ENCODE measurements at places on chromosomes 6 and 20.
A peak's percentile ranks its signal among the peaks of the same experiment; 100 is the strongest.

DNA sequence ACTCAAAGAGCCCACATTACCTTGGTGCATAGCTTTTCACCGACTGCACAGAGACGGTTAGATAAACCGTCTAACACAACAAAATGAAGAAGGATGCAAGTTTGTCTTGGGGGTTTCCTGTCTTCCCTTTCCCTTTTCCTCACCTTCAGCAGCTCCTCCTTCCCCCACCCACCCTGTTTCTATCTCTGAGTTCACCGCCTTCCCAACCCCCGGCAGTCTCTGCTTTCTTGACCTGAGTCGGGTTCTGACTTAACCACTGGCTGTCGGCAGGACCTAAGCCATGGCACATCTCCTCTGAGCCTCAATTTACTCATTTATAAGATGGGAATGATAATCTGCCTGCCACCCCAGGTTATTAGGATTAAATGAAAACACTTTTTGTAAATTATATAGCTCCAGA lies 25.8 kb upstream of the CNKSR3 start:
- DNase-seq, result no peak
- H3K4me1 ChIP-seq, result peaks cover 18% of the 10 kb centered on the region
- H3K27ac ChIP-seq, result no peak overlapping the region
- no peaks in the 10 kb centered on the region for H3K36me3 ChIP-seq
- peaks cover 1% of the 10 kb centered on the region for H3K27me3 ChIP-seq

DNA sequence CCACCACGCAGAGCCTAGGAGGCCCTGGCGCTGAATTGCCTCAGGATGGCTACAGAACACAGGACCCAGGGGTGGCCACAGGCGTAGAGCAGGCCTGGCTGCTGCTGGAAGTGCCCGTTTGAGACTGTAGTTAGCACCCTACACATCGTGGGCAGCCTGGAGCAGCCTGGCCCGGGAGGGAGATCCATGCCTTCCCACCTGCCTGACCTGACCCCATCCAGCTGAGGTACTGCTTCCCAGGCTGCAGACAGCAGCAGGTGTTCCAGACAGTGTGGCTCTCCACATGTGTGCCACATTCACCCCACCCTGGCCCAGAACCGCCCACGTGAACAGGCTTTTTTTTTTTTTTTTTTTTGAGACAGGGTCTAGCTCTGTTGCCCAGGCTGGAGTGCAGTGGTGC lies 20.9 kb upstream of the MAP1LC3A start:
- H3K27ac ChIP-seq, result no peak overlapping the region
- H3K27me3 ChIP-seq, result peaks cover 7% of the 10 kb centered on the region
- no peak for DNase-seq
- no peak overlapping the region for H3K4me3 ChIP-seq

DNA sequence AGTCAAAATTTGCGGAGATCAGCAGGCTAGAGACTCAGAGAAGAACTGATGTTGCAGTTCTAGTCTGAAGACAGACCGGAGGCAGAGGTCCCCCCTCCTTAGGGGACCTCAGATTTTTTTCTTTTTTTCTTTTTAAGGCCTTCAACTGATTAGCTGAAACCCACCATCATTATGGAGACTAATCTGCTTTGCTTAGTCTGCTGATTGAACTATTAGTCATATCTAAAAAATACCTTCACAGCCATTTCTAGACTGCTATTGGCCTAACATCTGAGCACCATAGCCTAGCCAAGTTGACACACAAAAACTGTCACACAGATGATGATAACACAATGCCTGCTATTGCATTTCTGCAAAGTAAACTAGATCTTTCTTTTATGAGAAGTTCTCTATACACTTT lies 141.1 kb upstream of the TNFAIP3 start:
- H3K4me3 ChIP-seq, result no peak overlapping the region
- DNase-seq, result no peak
- H3K4me1 ChIP-seq, result peaks cover 3% of the 10 kb centered on the region
- H3K36me3 ChIP-seq, result no peaks in the 10 kb centered on the region
- no peak overlapping the region for H3K27ac ChIP-seq
- H3K27me3 ChIP-seq, result no peaks in the 10 kb centered on the region

DNA sequence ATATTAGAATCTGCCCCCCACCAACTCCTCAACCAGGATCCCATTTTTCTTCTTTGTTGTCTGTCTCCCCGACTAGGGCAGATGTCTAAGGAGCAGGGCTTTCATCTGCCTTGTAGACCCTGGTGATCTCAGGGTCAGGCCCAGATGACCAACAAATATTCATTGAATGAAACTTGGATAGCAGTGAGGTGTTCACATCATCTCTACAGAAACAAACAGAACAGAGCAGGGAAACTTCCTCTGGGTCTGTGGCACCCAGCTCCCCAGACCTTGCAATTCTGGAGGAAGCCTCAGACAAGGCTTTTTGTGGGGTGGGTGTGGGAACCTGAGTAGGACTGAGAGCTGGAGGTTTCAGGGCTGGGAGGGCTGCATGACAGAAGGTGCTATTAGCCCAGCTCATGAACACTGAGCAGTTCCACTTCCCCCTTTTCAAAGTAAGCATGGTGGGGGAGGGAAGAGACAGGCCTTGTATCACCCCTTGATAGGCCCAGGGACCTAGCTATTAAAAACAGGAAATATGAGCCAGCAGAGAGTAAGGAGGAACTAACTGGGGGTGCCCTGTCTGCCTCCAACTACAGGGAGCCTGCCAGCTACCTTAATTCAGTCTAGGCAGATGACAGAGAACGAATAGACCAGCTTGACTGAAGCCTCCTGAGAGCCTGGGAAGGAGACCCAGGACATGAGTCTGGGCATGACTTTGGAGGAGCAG lies 37.3 kb upstream of the TOP1 start:
- H3K27me3 ChIP-seq, result peaks cover 5% of the 10 kb centered on the region
- H3K36me3 ChIP-seq, result no peaks in the 10 kb centered on the region
- DNase-seq, result no peak
- H3K4me3 ChIP-seq, result peak overlapping the region; percentile 10
- peak overlapping the region; percentile 78 for H3K27ac ChIP-seq

DNA sequence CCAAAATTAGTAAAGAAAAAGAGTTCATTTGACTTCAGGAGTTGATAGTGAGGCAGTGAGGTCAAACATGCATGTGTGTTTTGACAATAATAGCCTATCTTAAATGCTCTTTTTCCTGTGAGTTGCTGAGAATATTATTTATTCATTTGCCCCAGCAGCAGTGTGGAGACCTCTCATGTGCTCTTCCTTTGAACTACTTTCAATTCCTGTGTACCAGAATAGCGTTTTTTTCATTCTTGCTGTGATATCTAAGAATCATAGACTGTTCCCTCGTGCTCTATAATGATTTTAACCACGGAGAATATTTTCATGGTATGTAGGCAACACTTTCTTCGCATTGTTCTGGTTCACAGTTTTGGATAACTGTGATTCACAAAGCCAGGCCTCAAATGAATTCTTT lies 5.2 kb downstream of the CDYL start:
- no peak overlapping the region for H3K27ac ChIP-seq
- peaks cover 17% of the 10 kb centered on the region for H3K36me3 ChIP-seq
- no peak overlapping the region for H3K4me3 ChIP-seq
- H3K4me1 ChIP-seq, result peaks cover 11% of the 10 kb centered on the region
- H3K27me3 ChIP-seq, result peaks cover 6% of the 10 kb centered on the region
- no peak for DNase-seq

- H3K4me3 ChIP-seq, result peak overlapping the region; percentile 28
- H3K27ac ChIP-seq, result no peak overlapping the region
- H3K4me1 ChIP-seq, result peaks cover 17% of the 10 kb centered on the region
- H3K27me3 ChIP-seq, result peaks cover 3% of the 10 kb centered on the region
- no peak for DNase-seq
- no peaks in the 10 kb centered on the region for H3K36me3 ChIP-seq
These were observed 3.5 kb downstream of the SCAF8 start for GRCh38 chr6:154736618-154737259.

DNA sequence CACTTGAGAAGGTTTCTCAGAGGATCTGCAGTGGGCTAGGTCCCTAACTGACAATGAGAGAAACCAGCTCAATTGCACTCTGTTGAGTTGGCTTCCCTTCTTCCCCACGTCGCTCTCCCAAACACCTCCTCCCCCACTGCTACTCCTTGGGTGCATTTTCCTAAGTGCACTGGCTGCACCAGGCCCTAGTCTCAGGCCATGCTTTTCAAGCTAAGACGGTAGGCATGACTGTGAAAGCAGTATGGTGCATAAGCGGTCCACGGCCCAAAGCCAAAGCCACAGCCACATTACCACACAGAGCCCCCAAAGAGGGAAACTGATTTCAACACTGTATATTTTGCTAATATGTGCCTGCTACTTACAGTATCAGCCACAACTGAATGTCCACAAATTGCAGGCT lies 62.1 kb upstream of the RBM24 start:
- H3K4me3 ChIP-seq, result no peak overlapping the region
- peaks cover 3% of the 10 kb centered on the region for H3K36me3 ChIP-seq
- no peaks in the 10 kb centered on the region for H3K27me3 ChIP-seq
- no peak for DNase-seq
- no peaks in the 10 kb centered on the region for H3K4me1 ChIP-seq

DNA sequence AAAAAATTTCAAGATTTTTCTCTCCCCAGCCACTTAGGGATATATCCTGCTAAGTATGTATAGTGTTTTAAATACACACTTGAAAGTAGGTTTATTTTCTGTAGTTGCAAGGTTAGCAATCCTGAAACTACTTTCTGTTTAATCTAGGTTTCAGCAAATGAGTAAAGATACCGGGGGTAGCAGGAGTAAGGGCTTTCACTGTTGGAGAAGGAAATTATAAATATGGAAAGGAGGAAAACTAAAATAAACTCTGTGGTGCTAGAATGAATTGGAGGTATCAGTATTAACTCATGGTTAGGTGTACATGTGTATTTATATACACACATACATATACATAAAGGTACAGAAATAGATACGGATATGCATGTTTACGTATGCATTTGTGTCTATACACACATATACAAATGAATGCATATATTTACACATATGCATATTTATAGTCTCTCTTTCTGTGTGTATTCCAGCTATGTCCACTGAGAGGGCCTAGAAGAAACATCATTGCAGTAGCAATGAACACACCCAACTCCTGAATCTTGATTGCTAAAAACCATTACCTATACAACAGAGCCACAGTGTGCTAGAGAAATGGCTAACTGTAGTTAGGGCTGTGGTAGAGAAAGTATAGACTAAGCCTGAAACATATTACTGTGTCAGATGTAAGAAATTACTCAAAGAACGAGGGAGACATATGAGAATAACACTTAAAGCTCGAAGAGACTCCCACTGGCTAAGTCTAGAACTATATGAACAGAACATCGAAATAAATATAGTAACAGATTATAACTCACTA lies 95.9 kb upstream of the EMILIN3 start:
- H3K4me1 ChIP-seq, result no peaks in the 10 kb centered on the region
- H3K27ac ChIP-seq, result no peak overlapping the region
- peaks cover 27% of the 10 kb centered on the region for H3K36me3 ChIP-seq
- H3K4me3 ChIP-seq, result no peak overlapping the region
- no peak for DNase-seq

GRCh38 chr6:155450240-155450581 lies 5.4 kb downstream of the NOX3 start:
- H3K27ac ChIP-seq, result no peak overlapping the region
- no peaks in the 10 kb centered on the region for H3K27me3 ChIP-seq
- H3K4me3 ChIP-seq, result no peak overlapping the region
- no peak for DNase-seq

DNA sequence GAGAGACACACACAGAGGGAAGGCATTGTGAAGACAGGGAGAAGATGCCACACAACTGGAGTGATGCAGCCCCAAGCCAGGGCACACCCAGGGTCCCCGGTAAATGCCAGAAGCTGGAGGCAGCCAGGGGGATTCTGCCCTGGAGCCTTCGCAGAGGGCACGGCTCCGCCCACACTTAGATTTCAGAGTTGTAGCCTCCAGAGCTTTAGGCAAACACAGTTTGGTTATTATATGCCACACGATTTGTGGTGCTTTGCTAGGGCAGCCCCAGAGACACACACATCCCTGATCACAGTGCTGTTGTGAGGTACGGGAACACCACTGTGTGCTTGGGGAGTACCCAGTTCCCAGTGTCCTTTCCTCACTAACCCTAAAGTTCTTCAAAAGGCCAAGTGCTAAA lies 280.6 kb downstream of the SMOC2 start:
- peaks cover 9% of the 10 kb centered on the region for H3K36me3 ChIP-seq
- no peaks in the 10 kb centered on the region for H3K4me1 ChIP-seq
- no peak overlapping the region for H3K27ac ChIP-seq
- DNase-seq, result no peak
- H3K27me3 ChIP-seq, result peaks cover 1% of the 10 kb centered on the region

DNA sequence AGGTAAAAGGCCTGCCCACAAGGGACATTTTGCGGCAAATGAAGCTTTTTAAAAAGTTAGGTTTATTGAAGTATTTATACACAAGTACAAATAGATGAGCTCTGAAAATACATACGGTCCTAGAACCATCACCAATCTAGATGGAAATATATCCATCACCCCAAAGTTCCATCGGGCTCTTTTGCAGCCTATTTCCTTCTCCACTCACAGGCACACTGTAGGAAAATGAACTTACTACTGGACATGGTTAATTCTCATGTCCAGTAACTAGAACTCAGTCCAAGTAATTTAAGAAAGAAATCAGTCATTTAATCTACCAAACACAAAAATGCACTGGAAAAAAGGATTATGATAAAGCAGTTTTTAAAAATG lies 6.2 kb downstream of the PCNA start:
- H3K36me3 ChIP-seq, result no peaks in the 10 kb centered on the region
- no peak for DNase-seq
- no peaks in the 10 kb centered on the region for H3K27me3 ChIP-seq
- peak overlapping the region; percentile 76 for H3K27ac ChIP-seq

DNA sequence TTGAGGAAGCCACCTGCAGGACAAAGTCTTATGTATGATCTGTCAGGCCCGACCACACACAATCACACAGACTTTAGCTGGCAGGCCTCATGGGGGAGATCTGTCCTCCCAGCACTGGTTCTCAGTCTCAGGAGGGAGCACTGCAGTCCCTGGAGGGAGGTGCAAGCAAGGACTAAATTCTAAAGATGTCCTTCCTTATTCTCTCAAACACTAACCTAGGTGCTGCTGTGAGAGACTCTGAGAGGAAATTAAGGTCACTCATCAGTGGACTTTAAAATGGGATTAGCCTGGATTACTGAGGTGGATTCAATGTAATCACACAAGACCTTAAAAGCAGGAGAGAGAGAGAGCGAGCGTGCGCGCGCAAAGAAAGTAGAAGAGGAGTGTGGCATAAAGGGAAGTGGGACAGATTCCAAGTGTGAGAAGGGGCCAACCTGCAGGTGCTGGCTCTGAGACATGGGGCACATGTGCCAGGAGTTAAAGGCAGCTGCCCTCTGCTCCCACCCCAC lies 14.3 kb downstream of the GLO1 start:
- no peaks in the 10 kb centered on the region for H3K36me3 ChIP-seq
- peaks cover 9% of the 10 kb centered on the region for H3K4me1 ChIP-seq
- DNase-seq, result peak; percentile 17
- H3K27me3 ChIP-seq, result no peaks in the 10 kb centered on the region

GRCh38 chr6:107443608-107444267 lies 15.6 kb downstream of the PDSS2 start:
- no peak overlapping the region for H3K4me3 ChIP-seq
- no peak for DNase-seq
- no peaks in the 10 kb centered on the region for H3K4me1 ChIP-seq
- no peak overlapping the region for H3K27ac ChIP-seq
- H3K36me3 ChIP-seq, result peaks cover 23% of the 10 kb centered on the region

GRCh38 chr20:6499566-6499965 lies 267.9 kb upstream of the BMP2 start:
- H3K4me3 ChIP-seq, result no peak overlapping the region
- H3K27ac ChIP-seq, result no peak overlapping the region
- DNase-seq, result no peak
- no peaks in the 10 kb centered on the region for H3K36me3 ChIP-seq
- H3K27me3 ChIP-seq, result no peaks in the 10 kb centered on the region

Measured in glutamatergic neuron (in vitro differentiated cells).